ENCODE measurements at places on chromosomes 1 and 21.

- no peak for DNase-seq
Measured at GRCh38 chr21:37696936-37697335, 219.3 kb downstream of the KCNJ6 start.

DNA sequence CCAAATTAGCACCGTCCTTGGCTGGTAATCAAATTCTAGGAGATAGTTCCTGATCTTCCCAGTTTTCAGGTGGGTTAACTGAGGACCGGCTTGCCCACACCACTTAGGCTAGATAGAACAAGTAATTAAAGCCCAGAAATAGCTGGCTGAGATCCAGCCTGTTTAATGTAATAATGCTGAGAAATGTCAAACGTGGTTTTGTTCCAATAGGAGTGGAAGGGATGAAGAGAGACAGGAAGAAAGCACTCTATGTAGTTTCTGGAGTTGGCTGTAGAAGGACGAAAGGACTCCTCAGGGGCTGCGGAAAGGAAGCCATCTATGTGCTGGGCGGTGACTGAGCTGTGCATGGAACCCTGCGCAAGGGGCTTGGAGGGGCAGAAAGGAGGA, 18.6 kb downstream of the NAV1 start:
- DNase-seq: no peak

DNA sequence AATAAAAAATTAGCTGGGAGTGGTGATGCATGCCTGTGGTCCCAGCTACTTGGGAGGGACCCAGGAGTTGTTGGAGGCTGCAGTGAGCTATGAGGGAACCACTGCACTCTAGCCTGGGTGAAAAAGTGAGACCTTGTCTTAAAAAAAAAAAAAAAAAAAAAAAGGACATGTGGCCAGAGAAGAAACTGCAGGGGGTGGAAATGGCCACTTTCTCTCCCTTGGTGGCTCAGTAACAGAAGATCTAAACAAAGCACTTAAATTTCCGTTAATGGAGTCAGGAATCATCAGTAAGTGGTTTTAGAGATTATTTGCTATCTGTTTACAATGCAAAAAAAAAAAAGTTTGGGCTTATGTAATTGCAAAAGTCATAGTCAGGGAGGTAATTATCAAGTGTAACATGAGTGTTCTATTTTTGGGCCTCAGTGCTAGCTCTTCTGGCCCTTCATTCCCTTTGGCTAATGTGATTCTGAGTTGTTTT, 19.3 kb upstream of the OPRD1 start:
- DNase-seq: no peak

GRCh38 chr21:38659936-38660332, 145.8 kb upstream of the ETS2 start:
- DNase-seq: no peak

DNA sequence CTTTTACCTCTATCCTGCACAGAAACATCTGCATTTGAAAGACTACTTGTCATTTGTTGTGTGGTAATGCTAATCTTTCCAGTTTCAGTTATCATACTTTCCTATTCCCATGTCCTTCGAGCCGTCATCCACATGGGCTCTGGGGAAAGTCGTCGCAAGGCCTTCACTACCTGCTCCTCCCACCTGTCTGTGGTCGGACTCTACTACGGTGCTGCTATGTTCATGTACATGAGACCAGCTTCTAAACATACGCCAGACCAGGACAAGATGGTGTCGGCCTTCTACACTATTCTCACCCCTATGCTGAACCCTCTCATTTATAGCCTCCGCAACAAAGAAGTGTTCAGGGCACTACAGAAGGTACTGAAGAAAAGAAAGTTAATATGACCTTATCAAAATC, 8.3 kb downstream of the OR2M4 start:
- DNase-seq: no peak

GRCh38 chr1:32830092-32830852, 12.8 kb downstream of the S100PBP start:
- no peak for DNase-seq

GRCh38 chr1:194870860-194871259, 1684.4 kb upstream of the B3GALT2 start:
- no peak for DNase-seq

DNA sequence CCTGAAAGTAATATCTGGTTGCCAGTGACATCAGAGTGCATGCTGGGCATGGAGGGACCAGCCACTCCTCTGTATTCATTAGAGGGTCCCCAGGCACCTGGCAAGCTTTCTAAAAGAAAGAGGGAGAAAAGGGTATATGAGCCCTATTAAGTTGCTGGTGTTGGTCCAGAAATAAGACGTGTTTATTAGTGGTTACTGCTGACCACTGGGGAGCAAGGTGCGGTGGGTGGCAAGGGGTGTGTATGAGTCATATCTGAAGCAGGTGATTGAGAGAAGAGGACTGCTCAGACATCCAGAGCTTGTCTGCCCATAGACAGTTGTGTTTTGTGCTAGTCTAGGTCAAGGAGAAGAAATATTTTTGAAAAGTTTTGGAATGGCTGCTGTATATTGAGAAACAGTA, 298.1 kb downstream of the TM2D1 start:
- no peak for DNase-seq

GRCh38 chr1:208864366-208864965, 620.3 kb upstream of the PLXNA2 start:
- DNase-seq: no peak

DNA sequence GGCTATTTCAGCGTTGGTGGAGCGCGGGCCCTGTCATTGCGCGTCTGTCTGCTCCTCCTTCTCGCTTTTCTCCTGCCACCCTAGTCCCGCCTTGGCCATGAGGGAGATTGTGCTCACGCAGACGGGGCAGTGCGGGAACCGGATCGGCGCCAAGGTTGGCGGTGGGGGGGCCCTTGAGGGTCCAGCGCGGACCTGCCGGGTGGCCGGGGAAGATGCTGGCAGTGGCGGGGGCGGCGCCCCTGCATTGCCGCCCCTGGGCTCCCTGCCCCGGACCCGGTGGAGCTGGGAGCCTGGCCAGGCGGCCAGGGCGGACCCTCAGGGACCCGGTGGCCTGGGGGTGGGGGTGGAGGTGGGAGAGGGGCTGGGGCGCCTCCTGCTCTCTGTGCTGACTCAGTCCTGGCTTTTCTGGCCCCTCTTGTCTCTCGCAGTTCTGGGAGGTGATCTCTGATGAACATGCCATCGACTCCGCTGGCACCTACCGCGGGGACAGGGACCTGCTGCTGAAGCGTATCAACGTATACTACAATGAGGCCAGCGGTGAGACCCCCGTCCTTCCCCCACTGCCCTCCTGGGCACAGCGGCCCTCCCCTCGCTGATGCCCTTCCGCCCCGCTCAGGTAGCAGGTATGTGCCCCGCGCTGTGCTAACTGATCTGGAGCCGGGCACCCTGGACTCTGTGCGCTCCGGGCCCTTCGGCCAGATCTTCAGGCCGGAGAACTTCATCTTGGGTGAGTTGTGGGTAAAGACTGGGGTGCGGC, 58.3 kb upstream of the MAP1LC3C start:
- no peak for DNase-seq

DNA sequence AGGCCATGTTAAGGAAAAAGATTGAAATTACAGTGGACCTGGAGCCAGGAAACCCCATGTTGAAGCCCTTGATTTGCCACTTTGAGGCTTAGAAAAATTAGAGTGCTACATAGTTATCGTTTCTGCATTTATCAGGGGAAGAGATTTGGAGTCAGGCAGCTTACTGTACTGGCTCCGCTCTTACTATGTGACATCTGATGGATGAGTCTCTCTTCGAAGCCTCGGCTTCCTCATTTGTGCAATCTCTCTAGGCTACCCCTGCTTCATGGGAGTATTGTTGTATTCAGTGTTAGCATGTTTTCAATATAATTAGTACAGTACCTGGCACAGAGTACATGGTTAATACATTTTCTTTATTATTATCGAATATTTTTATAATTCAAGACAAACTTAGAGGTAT, 480.4 kb upstream of the USP24 start:
- DNase-seq: no peak

DNA sequence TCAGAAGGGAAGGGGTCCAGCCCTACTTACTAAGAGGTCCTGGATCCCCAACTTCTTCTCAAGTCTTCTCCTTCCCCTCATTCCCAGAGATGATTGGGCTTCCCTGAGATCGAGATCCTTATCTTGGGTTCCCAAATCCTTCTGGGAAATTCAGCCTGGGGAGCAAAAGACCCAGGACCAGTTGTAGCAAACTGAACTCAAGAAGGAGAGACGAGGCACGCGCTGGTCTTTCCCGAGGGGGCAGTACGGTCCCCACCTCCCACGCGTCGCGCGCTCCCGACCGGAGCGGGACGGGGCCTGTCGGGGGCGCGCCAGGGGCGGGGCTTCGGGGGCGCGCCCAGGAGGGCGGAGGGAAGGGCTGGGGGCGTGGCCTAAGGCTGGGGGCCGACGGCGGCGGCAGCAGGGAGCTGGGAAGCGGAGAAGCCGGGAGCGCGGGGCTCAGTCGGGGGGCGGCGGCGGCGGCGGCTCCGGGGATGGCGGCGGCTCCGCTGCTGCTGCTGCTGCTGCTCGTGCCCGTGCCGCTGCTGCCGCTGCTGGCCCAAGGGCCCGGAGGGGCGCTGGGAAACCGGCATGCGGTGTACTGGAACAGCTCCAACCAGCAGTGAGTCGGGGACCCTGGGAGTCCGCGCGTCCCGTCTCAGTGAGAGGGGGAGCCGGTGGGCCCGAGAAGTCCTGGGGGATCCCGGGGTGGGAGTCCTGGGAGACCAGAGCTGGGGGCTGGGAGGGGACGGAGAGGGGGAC, at the start of gene EFNA3:
Gene EFNA3 (plus strand): TSS at position 369 of the 741 bp plus-strand sequence. CDS start 105 bp downstream, at position 474.
- DNase-seq: peak; percentile 74

DNA sequence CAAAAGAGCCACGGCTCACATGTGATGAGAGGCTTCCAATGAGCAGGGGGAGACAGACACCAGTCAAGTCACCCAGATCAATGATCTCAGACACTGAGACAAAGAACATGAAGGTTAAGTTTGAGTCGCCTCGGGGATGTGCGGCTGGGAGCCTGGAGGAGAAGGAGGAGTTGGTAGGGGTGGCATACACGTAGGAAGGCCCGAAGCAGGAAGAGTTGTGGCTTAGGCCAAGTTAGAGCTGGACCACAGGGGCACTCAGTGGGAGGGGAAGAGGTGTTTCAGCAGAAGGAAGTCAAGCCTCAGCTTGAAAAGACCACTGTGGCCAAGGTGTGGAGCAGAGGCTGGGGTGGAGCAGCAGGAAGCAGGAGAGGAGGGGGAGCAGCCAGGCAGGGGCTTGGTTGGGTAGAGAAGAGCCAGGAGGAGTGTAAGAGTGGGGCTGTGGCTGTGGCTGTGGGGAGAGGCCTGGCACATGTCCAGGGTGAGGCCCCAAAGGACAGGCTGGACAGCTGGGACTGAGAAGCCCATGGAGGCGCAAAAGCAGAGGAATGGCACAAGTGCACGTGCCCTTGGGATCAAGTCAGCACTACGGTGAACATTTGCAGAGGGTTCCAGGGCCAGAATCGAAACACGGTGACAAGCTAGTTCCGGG, 27.6 kb downstream of the CTNNBIP1 start:
- DNase-seq: peak; percentile 38

GRCh38 chr1:11847667-11848372, at the start of gene NPPA:
Gene NPPA, minus strand, starts transcription at chr1:11847783. Its CDS starts 99 bp downstream, at chr1:11847684.
- peak; percentile 28 for DNase-seq

GRCh38 chr1:204146309-204146708, 5.5 kb downstream of the ETNK2 start:
- DNase-seq: no peak

- no peak for DNase-seq
Measured at GRCh38 chr1:67174716-67175284, 8.5 kb downstream of the IL23R start.

- DNase-seq: peak; percentile 89
Measured at GRCh38 chr1:181424786-181425403, 58.4 kb upstream of the CACNA1E start.

- peak; percentile 12 for DNase-seq
Measured at GRCh38 chr1:200207711-200208126, 180.2 kb downstream of the NR5A2 start.

- no peak for DNase-seq
Measured at GRCh38 chr1:77976433-77977076, 2.3 kb downstream of the FUBP1 start.

DNA sequence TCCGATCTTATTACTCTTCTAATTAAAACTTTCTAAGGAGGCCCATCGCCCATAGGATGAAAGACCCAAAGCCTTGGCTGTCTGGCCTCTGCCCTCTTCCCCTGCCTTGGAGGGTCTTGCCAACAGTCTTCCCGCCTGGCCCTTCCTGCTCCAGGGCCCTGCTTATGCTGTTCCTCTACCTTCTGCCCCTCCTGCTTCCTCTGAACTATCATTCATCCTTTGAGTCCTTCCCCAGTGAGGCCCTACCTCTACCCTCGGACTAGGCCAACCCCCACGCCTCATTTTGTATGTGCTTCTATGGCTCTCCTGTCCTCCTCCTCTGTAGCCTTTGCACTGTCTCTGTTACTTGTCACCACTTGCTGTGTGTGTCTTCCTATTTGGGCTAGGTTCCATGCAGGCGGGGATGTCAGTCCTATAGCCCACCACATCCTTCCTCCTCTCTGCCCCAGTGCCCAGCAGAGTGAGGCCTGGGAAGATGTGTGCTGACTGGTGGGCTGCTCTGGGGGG, 5.4 kb downstream of the RUSC1 start:
- no peak for DNase-seq

DNA sequence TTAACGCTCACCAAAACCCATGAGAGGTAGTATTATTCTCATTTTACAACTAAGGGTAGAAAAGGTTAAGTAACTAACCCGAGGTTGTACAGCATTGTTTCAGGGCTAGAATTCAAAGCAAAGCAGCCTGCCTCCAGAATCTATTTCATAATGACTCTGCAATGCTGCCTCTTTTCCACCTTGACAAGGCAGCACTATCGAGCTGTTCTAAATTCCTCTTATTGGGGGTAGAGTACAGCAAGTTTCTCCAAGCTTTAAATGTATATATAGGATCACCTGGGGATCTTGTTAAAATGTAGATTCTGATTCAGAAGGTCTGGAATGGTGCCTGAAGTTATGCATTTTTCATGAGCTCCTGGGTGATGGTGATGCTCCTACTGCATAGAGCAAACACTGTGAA, 30.1 kb downstream of the WNT2B start:
- DNase-seq: no peak

DNA sequence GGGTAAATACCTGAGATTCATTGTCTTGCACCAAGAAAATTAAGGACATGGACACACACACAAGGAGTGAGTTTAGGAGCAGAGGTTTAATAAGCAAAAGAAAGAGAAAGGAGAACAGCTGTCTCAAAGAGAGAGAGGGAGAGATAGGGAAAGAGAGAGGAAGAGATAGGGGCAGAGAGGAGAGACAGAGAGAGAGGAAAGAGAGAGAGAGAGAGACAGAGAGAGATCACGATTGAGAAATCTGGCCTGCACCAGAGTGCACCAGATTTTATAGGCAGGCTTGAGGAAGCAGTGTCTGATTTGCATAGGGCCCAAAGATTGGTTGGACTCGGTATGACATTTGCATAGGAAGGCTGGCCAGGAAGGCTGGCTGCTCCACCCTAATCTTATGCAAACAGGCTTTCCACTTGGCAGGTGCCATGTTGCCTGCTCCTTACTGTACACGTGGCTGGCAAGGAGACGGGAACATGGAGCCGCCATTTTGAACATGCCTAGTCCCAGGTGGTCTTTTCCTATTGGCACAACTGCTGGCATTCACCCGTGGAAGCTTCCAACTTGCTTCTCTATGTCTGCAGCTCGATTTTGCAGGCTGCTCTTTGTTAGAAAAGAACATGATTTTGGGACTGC, 419.9 kb downstream of the ZP4 start:
- DNase-seq: peak; percentile 20

Data from hematopoietic multipotent progenitor cell treated with erythropoietin and hydrocortisone succinate and interleukin-3 and kit ligand, for 4 days (in vitro differentiated cells).